Pulmonary artery endothelial cell (primary cell): ENCODE measurements at places on chromosomes 13 and 19. TPM values are rescaled to one million over a fixed set of nuclear protein-coding genes. Genes with fewer than 3 reads are reported as not detected.

The MBD3L3 gene
- not detected in 2 replicates for total RNA-seq

The PLIN5 gene
- total RNA-seq: 0.20 and 0.32 TPM in 2 replicates

The COMP gene
- not detected in 2 replicates for total RNA-seq

The NLRP9 gene
- under 0.01 TPM in 1 of 2 replicates, not detected in the other for total RNA-seq

The SLC10A2 gene
- total RNA-seq: not detected in 2 replicates

The DUS3L gene
- 32.3 and 41.7 TPM in 2 replicates for total RNA-seq

The IFNL1 gene
- total RNA-seq: not detected in 2 replicates

The LAIR2 gene
- not detected in 2 replicates for total RNA-seq

The SERPINE3 gene
- not detected in 2 replicates for total RNA-seq
